GM12864 (cell line): ENCODE measurements at places on chromosomes 2 and 18.

GRCh38 chr2:98868548-98869271 lies 67.3 kb downstream of the CRACDL start:
- DNase-seq = no peak

DNA sequence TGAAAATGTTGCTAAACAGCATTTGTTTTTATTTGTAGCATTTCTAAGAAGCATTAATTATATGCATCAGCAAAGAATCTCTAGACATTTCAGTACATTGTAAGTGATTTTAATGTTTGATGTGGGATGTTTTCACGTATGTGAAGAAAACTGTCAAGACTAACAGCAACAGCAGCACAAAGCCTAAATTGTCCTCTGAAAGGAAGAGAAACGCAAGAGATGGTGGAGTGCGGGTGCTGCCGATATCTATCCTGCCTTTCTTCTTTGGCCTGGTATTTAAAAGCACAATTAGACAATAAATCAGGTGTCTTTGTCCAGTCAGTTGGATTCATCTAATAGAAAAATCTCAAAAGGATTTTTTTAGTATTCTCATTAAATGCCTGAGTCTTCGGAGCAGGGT lies 3.1 kb downstream of the TWIST2 start:
- no peak for DNase-seq

- no peak for DNase-seq
Measured at GRCh38 chr2:224252631-224253030, 149.3 kb downstream of the FAM124B start.

DNA sequence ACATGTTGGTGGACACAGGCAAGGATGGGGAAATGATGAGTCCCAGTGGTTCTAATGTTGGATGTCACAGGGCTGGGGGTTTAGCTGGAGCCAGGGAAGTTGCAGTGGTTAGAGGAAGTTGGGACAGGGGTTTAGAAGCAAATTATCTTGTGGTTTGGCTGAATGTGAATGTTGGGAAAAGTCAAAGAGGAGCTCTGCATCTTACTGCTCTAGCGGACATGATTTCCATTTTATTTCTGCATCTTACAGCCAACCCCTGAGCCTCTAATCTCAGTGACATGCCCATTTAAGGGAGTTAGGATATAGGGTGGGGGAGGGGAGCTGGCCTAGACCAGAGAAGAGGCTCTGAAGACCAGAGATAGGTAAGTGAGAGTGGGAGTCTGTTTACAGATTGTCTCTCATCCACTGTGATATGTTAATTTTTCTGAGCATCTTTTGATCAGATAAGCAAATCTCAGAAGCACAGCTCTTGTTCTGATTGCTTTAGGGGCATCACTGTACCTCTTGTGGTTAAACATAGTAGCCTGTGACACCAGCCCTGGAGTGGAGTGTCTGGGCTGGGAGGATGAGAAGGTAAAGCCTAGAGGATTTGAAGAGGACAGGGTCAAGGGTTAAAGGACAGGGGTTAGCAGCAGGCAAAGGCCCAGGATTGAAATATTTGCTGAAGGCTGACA lies 43.6 kb downstream of the SETBP1 start:
- DNase-seq = no peak

DNA sequence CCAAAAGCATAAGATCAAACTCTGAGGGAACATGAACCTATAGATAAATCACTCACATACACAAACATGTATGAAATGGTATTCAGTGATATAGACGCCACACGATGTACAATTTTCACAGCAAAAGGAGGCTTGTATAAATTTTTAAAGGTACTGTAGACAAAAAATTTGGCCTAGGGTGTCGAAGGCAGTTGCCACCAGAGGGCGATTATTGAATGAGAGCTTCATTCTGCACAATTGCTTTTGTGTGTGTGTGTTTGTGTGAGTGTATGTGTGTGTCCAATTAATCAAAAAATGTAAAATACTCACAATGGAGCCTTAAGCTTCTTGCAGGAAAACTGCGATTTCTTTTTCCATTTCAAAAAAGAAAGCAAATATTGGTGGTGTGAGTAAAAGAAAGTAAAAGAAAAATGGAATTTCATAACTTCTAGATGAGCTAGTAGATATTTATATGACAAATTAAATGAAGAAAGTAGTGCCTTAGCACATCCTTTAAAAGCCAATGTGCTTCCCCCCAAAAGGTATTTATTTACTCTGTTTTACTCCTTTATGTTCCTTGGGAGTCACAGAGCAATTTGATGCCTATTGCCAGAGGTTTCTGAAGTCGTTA lies 800.1 kb downstream of the SATB2 start:
- DNase-seq = no peak

- DNase-seq = no peak
Measured at GRCh38 chr2:32249731-32250236, 14.9 kb downstream of the NLRC4 start.

GRCh38 chr2:226483745-226484619 lies 315.6 kb downstream of the IRS1 start:
- DNase-seq = no peak

GRCh38 chr2:188970211-188970610 lies 4.0 kb upstream of the COL3A1 start:
- no peak for DNase-seq
